ENCODE measurements at places on chromosomes 5 and 9.
A peak's percentile ranks its signal among the peaks of the same experiment; 100 is the strongest.

GRCh38 chr5:43680286-43680685 lies 77.3 kb downstream of the NNT start:
- no peak for DNase-seq

DNA sequence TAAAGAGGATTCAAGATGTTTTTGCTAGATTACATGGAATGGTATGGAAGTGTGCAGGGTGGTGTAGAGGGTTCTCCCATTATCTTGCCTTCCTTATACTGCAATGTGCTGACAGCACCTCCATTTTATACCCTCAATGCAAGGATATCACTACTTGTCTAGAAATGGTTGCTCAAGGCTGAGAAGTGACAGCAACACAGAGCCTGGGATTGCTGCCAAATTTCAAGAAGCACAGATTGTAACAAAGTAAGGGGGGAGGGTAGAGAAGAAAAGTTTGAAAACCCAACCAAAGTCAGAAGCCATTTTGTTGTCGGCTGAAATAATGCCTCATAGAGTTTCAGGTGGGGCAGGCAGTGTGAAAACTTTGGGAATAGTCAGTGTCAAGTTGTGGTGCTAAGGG lies 29.8 kb downstream of the PCDHAC2 start:
- no peak for DNase-seq

DNA sequence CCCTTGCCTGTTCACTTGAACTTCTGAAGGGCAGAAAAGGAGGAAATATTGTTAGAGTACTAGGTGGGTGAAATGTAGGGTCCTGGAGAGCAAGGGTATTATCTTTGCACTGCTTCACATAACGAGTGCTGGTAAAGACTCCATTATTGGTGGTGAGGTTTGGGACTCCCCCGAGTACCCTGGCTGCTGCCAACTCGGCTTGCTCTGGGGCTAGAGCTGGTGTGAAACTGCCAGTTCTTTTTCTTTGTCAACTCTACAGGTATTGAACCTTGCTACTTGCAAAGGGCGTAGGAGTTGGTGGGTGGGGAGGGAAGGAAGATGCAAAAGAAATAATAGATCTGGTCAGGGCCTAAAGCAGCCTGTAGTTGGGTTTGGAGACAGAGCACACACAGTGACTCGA lies 16.0 kb downstream of the MAST4 start:
- DNase-seq, result no peak

DNA sequence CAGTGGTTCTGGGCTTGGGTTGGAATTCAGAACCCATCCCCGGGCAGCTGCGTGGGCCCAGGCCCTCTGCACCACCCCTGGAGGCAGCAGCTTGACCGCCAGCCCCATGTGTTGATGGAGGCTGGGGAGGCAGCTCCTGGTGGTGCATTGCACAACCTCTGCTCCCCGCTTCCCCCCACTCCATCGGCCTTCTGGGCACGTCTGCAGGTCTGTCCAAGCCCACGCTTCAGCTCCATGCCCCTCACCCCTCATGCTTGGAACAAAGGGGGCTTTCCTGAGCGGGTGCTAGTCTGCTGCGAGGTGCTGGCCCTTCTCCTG lies 1.4 kb downstream of the NCS1 start:
- no peak for DNase-seq

DNA sequence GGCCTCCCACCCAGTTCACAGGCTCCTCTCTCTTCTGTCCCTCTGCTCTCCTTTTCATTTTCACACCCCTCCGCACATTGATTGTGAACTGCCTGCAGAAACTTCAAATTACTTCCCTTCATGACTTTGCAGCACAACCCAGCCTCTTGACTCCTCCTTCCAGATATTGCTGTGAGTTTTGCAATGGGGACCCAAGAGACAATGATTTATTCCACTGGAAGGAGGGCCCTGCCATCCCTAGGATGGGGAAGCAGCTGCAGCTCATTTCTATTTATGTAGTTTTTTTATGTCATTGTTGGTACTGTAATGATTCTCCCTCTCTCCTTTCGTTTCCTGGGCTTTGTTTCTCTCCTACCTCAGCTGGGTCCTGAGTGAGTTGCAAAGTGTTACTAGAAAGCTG lies 364.9 kb downstream of the ICE1 start:
- no peak for DNase-seq

GRCh38 chr5:139182528-139183296 lies 15.5 kb downstream of the SIL1 start:
- no peak for DNase-seq

DNA sequence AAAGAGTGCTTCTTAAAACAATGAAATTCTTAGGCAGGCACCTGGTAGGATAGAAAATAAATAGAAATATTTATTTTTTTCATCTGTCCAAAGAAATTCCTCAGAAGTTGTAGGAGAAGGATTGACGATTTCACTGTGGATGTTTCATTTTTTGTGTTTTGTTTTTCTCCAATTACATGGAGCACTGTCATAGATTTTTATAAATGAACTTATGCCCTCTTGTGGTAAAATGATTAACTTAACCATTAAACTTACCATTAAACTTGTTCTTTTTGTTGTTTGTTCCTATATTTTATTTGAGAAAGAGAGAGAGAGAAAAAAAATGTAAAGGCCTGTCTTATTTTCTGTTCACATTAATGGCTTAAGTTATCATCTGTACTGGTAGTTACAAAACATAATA lies 339.2 kb downstream of the PRR16 start:
- DNase-seq, result peak; percentile 15

DNA sequence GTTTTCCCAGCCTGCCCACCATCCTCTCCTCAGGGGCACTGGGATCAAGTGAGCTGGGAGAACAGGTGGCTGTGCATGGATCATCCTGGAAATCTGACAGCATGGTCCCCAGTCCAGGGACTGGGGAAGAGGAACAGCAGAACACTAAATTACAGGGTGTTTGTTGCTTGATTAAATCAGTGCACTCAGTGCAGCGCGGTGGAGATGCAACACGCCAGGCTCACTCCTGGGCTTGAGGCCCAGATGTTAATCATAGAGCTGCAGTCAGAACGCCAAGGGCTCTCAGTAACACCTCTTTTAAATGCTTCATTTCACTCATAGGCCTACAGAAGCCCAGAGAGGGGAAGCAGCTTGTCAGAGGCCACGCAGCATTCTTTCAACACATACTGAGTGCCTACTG lies 14.2 kb upstream of the LARP1 start:
- no peak for DNase-seq

- DNase-seq, result no peak
Observed at GRCh38 chr9:117412841-117413240, 2.0 kb downstream of the ASTN2 start.

DNA sequence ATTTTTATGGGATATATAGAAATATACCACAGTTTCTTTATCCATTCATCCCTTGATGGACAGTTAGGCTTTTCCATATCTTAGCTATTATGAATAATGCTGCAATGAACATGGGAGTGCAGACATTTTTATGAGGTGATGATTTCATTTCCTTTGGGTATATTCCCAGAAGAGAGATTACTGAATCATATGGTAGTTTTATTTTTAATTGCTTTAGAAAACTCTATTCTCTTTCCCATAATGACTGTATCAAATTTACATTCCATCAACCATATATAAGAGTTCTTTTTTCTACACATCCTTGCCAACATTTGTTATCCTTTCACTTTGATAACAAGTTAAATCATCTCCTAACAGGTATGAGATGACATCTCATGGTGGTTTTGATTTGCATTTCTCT lies 821.6 kb downstream of the TLE1 start:
- DNase-seq, result no peak

- DNase-seq, result no peak
Observed at GRCh38 chr9:117733465-117733864, 29.3 kb downstream of the TLR4 start.

DNA sequence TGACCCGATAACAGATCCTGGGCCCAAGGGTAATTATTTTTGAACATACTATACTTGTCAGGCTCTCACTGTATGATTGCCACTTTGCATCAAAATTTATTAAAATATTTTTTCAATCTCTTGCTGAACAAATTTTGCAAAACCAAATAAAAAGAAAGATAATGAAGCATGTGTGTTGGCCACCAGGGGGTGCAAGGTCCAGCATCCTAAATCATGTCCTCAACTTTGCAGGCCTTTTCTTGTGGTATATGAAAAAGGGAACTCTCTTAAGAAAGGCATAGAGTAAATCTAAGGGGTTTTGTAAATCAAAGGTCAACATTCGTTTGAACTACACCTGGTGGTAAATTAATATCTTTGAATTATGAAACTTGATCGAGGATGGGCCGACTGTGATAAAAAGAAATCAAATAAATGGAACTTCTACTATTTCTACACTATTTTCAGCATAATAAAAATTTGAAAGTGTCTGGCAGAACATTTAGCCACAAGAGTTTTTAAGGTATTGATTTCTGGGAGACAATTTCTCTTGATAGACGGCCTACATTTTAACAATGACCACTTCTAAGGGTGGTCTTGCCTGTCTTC lies 676.5 kb downstream of the DMRTA1 start:
- DNase-seq, result peak; percentile 1
